ENCODE measurements at places on chromosomes 5 and 9.

GRCh38 chr5:108382784-108383330 is 959 bp upstream of the FBXL17 start:
- no peak for DNase-seq

- no peak for DNase-seq
These were observed 515.8 kb downstream of the KIF4B start for GRCh38 chr5:155529362-155529761.

DNA sequence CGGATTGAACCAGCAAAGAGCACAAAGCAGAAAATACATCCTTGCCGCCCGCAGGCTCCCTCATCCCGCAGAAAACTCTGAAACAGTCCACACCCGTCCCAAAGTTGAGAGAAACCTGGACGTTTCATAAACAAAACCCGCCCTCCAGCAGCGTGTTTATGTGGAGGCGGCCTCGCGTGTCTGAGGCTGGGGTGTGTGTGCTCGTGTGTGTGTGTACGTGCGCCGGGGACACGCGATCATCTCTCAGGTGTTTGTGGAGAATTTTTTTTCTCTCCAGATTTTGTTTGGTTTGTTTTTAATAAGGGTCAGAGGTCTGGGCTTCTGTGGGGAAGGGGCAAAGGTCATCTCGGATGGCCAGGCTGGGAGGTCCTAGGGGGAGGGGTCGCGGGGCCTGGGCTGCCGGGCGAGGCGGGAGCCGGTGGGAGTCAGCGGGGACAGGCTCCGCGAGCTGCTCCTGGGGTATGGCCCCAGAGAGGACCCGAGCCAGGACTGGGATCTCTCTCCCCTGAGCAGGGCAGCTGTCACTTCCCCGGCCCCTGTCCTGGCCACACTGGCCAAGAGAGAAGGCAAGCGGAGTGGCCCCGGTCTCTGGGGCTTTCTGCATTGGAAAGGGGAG is 206.4 kb downstream of the C9orf50 start:
- no peak for DNase-seq

GRCh38 chr5:89901346-89901745 is 508.2 kb downstream of the CETN3 start:
- no peak for DNase-seq

- DNase-seq = no peak
These were observed 239.0 kb downstream of the FSTL4 start for GRCh38 chr5:133373121-133373870.

- no peak for DNase-seq
These were observed 66.9 kb downstream of the ZCCHC7 start for GRCh38 chr9:37187292-37187691.

- no peak for DNase-seq
These were observed 1.1 kb upstream of the GNPDA1 start for GRCh38 chr5:142013734-142014521.

- no peak for DNase-seq
These were observed 22.7 kb downstream of the CCNH start for GRCh38 chr5:87390075-87390474.

GRCh38 chr5:169710675-169711074 is 73.6 kb downstream of the DOCK2 start:
- no peak for DNase-seq

- DNase-seq = no peak
These were observed 2.0 kb upstream of the ZNF462 start for GRCh38 chr9:106860721-106861639.
